ENCODE measurements at places on chromosomes 11 and 22.

DNA sequence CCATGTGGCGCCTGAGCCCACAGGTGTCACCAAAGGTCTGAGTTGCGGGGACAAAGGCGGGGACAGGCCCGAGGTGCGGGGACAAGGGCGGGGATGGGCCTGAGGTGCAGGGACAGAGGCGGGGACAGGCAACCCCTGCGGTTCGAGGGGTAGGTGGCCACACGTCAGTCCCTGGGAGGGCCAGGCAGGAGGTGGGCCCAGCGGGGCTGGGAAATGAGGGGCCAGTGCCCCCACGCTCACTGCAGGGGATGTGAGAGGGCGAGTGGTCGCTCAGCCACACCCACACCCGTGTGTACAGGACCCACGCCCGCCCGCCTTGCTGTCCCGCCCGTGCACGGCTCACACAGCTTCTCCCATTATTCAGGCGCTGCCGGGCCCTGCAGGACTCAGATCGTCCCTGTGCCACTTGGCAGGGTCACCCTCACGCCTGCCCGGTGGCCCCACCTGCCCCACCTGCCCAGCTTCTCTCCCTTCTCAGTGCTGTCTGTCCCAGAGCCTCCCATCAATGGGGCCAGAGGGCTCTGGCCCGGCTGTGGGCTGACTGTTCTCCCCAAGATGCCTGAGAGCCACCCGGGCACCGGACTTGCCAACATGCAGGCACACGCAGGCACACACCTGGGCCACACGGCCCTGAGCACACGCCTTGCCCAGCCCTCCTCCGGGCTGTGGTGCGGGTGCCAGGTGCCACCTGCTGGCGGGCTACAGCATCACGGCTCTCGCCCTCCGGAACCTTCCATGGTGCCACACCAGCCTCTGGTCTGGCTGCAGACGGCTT lies 14.2 kb upstream of the MUC6 start:
- DNase-seq, result peak; percentile 55

- DNase-seq, result no peak
Measured at GRCh38 chr11:118536726-118537125, 5.7 kb downstream of the TMEM25 start.

GRCh38 chr11:16280256-16280682 lies 76.1 kb downstream of the SOX6 start:
- no peak for DNase-seq

- no peak for DNase-seq
Measured at GRCh38 chr11:2789331-2789730, 89.5 kb upstream of the KCNQ1OT1 start.

DNA sequence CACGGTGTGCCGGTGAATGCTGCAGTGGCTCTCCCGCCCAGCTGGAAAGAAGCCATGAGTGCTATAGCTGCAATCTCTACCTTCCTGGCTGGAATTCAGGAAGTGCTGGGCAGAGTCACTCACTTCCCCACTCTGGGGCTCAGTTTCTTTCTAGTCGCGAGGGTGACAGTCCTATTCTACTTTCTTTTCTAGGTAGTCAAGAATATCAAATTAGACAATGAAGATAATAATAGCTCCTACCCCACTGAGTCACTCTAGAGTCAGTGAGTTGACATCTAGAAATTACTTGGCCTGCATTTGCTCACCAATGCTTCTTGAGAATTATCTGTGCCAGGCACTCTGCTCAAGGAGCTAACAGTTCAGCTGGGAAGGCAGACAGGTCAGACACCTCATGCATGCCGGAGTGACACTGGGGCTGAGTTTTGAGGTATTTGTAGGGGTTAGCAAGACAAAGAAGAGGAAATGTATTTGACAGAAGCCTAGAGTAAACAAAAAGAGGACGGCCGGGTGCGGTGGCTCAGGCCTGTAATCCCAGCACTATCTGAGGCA lies 3.2 kb downstream of the CENPM start:
- DNase-seq, result no peak

- DNase-seq, result no peak
Measured at GRCh38 chr22:36323855-36324331, 63.9 kb downstream of the MYH9 start.

- no peak for DNase-seq
Measured at GRCh38 chr11:69063652-69064260, 15.0 kb downstream of the TPCN2 start.

- DNase-seq, result no peak
Measured at GRCh38 chr11:8408151-8408941, 144.7 kb upstream of the LMO1 start.

DNA sequence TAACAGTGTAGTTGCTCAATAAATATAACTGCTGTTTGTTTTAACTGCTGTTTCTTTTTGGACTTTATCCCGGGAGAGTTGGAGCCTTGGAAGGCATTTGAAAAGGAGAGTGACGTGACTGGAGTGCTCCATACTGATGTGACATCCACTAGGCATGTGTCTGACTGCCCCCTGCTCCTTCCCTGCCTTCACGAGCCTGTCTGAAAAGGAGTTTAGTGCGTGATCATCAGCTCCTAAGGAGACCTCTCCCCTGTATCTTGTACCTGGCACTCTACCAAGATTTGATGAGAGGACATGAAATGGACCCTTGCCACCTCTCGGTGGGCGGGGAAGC lies 22.9 kb downstream of the ZBTB16 start:
- peak; percentile 41 for DNase-seq

- peak; percentile 37 for DNase-seq
Measured at GRCh38 chr11:88344869-88345268, 7.3 kb upstream of the CTSC start.

DNA sequence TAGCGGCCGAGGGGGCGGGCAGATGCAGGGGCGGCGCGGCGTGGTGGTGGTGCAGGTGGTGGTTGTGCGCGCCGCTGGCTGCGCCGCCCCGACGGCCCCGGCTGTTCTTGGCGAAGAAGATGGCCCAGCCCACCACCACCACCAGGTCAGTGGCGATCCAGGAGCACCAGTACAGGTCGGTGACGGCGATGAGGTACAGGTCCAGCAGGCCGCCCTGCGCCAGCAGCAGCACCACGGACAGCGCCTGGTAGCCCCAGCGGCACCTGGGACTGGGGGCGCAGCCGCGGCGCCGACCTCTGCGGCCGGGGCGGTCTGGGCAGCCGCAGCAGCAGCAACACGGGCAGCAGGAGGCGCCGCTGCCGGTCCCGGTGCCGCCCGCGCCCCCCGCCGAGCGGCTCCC lies 879 bp downstream of the TMEM121B start:
- peak; percentile 62 for DNase-seq

GRCh38 chr11:120061036-120061760 lies 76.7 kb downstream of the TRIM29 start:
- no peak for DNase-seq

- no peak for DNase-seq
Measured at GRCh38 chr22:32218470-32218869, 13.6 kb upstream of the RFPL2 start.

DNA sequence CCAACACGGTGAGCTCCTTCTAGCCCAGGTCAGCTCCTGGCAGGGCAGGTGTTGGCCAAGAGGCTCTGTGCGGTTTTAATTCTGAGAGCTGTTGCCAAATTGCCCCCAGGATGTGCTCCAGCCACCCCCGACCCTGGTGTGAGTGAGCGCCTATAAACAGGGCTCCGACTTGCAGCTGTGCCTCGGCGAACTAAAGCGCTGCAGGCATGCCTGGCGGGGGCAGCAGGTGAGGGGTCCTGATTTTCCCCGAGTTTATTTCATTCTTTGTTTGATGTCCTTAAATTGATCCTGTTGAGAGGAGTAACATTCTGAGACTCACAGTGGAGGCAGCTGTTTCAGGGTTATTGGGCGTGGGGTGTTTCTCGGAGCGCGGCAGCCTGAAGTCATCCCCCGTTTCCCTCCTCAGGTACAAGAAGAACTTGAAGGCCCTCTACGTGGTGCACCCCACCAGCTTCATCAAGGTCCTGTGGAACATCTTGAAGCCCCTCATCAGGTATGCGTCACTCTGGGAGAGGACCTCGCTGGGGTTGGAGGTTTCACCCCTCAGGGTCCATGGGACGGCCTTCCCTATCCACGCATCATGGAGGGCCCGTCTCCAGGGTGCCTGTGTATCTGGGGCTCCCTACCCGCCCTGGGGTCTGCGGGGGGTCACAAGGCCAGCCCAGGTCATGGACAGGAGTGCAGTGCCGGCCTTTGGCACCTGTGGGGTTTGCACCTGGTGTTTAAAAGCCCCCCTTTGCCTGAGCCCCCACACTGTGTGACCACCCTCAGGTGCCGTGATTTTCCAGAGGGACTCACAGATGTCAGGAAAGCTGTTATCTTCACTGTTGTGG lies 62.1 kb downstream of the ARHGAP8 start:
- DNase-seq, result no peak

GRCh38 chr11:106706355-106706754 lies 311.9 kb downstream of the GUCY1A2 start:
- peak; percentile 45 for DNase-seq

DNA sequence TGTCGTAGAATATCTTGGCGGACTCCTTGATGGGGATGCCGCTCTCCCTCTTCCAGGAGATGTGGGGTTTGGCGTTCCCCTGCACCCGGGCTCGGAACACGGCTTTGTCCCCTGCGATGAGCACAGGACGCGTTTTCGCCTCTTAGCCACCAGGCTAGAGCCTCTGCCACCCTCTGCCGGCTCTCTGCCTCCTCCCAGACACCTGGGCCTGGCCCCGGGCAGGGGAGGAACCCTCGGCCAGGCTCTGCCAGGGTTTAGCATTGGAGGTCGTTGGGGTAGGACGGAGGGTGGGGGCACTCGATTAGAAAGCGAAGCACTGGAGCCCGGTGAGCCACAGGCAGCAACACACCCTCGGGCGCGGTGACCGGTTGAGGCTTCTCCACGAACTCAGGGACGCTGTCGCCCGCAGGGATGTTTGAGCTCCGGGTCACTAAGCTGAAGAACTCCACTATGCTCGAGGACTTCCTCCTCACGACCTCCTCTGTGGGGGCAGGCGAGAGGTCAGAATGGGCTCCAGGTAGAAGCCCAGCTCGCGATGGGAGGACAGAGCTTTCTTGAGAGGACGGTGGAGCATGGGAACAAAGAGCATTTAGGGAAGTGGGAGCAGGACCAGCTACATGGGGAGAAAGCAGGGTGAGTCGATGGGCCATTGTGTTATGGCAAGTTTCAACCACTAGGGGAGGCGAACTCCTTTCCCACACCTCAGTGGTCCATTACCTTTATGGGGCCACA lies 4.3 kb downstream of the IGSF22 start:
- DNase-seq, result peak; percentile 58

DNA sequence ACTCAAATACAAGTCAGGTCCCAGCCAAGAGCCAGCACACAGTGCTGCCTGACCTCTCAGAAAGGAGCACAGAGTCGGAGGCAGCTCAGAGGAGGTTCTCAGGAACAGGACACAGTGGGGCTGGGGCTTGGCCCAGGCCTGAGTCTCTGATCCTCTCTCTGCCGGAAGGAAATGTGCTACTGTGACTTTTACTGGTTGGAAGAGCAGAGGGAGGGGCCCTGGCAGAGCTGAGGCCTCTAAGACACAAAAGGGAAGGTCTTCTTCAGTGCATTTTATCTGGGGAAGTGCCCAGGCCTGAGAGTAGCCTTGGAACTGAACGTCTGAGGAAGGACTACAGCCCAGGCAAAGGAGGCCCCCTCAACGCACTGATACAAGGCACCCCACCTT lies 16.2 kb upstream of the CASTOR1 start:
- DNase-seq, result no peak

DNA sequence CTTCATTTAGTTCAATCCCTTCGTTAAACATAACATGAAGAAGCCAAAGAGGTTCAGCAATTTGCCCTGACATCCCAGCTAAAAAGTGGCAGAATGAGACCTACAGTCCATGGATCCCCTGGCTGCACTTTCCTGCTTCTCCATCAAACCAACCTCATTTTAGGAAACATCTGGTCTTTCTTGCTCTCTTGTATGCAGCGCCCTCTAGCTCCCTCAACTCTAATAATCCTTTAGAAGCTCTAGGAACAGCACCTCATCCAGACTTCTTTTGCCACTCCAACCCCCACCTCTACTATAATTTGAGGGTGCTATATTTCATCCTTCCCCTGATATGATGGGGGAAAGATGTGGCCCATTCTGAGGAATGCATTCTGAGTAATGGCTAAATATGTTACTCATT lies 7.4 kb downstream of the CNTF start:
- DNase-seq, result peak; percentile 73

GRCh38 chr11:44627165-44627789 lies 61.8 kb downstream of the CD82 start:
- DNase-seq, result no peak

GRCh38 chr22:27152033-27152432 lies 494.6 kb downstream of the MIAT start:
- DNase-seq, result no peak

- DNase-seq, result no peak
Measured at GRCh38 chr11:34366522-34366921, 8.7 kb upstream of the ABTB2 start.

- DNase-seq, result no peak
Measured at GRCh38 chr22:43849731-43850130, 12.6 kb downstream of the SULT4A1 start.

GRCh38 chr11:125470355-125470754 lies 25.7 kb downstream of the FEZ1 start:
- no peak for DNase-seq

DNA sequence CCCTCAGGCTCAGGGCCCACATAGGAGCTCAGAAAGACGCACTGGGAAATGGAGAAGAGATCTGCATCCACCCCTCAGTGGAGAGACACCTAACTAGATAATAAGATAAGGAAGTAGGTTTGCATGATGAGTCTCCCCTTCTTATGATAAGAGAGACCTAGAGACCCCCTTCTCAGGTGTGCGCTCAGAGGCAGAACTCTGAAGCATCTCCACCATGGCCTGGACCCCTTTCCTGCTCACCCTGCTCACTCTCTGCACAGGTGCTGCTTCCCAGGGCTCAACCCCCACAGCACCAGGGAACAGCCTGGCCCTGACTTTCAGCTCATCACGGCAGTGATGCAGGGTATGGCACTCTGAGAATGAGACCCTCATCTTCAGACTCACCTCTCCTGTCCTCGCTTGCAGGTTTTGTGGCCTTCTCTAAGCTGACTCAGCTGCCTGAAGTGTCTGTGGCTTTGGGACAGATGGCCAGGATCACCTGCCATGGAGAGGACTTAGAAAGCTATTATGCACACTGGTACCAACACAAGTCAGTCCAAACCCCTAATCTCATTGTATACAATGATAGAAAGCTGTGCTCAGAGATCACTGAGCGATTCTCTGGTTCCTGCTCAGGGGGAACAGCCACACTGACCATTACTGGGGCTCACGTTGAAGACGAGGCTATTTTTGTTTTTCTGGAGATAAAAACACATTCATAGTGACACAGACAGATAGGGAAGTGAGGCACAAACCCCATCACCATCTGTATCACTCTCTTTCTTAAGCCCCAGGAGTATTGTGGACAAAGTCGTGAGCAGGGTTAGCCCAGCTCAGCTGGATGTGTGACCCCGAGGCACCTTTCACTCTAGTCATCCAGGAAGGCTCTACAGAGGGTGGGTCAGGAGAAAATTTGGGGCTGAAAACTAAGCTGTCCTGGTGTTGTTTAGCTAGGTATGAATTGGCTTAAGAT lies 29.7 kb upstream of the IGLL5 start:
- no peak for DNase-seq

DNA sequence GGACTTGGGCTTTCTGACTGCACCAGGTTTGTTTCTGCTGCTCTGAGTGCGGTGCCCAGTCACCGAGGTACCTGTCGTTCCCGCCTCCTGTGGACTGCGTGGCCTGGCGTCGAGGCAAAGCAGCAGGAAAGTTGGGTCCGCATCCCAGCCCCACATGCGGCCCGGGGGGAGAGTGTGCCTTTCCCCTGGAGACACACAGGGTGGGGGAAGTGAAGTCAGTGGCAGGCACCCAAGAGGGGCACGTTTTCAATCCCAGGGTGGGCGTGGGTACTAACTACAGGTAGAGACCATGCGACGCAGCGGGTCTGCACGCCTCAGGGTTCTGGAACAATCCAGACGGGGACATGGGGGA lies 25.3 kb upstream of the GRAMD4 start:
- DNase-seq, result no peak

GRCh38 chr22:38740116-38740723 lies 15.6 kb downstream of the SUN2 start:
- DNase-seq, result no peak

GRCh38 chr11:66083767-66084166 lies 13.7 kb downstream of the PACS1 start:
- no peak for DNase-seq

All from adipocyte (in vitro differentiated cells).